Fibroblast of gingiva (primary cell): ENCODE measurements at places on chromosomes 1 and 21.

DNA sequence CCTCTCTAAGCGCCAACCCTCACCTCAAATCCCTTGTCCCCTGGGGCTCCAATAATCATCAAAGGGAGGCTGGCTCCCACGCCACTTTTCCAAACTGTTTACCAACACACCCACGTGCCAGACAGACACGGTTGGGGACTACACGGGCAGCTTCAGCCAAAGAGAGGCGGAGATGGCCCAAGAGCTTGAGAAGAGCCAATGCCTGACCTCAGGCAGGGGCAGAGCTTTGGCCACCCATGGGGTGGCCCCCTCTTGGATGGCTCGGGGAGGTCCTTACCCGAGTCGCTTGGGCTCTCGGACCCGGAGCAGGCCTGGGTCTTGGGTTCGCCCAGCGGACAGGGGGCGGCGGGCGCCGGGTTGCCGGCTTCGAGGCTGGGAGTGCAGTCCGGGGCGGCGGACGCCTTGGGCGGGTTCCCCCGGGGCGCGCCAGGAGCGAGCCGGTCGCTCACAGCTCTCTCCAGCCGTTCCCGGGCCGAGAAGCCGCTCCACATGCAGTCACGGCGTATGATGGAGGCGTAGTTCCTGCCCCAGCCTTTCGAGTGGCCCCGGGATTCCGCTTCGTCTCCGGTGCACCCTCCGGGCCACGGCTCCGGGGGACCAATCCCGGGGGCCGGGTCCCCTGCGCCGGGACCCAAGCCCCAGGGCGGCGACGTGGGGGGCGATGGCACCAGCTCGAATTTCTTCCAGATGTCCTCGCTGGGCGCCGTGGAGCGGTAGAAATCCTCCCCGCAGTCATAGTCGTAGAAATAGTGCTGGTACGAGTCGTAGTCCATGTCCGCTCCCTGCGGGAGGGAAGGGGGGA is 854 bp downstream of the MYCL start:
- DNase-seq, result no peak

DNA sequence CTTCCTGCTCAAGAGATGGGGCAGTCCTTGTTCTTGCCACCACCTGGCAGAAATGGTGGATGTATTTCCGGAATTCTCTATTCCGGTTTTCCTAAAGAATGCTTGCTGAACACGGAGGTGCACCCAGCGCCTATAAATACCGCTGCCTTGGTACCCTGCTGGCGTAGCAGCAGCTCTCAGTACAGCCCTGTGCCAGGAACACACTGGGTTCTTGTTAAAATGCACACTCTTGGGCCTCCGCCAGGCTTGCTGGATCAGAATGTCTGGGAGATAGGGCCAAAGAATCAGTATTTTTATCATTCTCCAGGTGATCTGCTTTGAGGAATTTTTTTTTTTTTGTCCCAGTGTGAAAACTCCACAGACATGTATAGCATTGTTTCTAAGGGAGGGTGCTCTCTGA is 54.2 kb downstream of the IGSF5 start:
- DNase-seq, result no peak

GRCh38 chr1:68093737-68094136 is 43.3 kb upstream of the DIRAS3 start:
- no peak for DNase-seq

- DNase-seq, result peak; percentile 88
These were observed 31.9 kb downstream of the MTARC1 start for GRCh38 chr1:220818421-220819173.

- peak; percentile 38 for DNase-seq
These were observed 49.6 kb downstream of the RUNX1 start for GRCh38 chr21:34999397-34999941.

DNA sequence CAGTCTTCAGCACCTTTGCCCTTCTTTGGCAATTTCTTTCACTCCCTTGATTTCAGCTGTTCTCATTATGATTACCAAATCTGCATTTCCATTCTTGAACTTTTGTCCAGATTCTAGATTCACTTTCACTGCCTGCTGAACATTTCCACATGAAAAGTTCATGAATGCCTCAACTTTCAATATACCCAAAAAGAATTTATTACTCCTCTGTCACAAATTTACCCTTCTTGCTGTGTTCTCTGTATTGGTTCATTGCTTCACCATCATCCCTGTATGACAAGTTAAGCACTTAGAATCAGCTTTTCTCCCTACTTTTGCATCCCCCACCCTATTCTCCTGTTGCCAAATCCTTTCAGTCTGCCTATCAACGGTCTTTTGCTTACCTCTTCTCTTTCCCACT is 112.6 kb upstream of the PKN2 start:
- peak; percentile 2 for DNase-seq

- DNase-seq, result no peak
These were observed 136.1 kb downstream of the SPATA46 start for GRCh38 chr1:162240577-162240976.

DNA sequence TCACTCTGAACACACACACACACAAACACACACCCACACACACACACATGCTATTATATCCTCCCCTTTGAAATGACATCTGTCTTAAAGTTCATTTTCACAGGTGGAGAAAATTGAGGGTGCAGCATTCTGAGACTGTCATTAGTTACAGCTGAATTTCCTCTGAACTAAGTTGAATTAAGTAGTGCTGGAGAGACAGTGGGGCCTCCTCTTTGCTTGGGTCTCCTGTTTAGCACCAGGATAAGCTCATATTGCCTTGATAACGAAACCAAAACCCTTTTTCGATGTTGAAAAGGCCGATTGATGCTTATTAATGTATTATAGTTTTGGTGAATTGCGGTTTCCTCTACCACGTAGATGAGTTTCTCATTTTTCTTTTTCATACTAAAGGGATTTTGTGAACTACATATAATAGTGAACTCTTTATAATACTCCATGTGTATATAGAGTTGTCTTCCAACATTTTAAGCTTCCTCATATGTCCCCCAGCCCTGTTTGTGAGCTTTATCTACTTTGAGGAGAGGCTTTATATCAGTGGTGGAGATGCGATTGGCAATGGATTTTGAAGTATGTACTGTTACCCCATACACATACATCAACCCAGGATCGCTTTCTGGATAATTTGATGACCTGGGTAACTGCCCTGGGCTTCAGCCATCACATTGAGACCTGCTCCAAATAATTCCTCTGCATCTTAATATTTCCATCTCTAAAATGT is 17.4 kb downstream of the DYNLT5 start:
- no peak for DNase-seq
